ENCODE measurements at places on chromosomes 7 and 10. TPM values are rescaled to one million over a fixed set of nuclear protein-coding genes. Genes with fewer than 3 reads are reported as not detected.

- H3K27ac ChIP-seq = no peak overlapping the region
- peaks cover 12% of the 10 kb centered on the region for H3K4me1 ChIP-seq
- H3K4me3 ChIP-seq = no peak overlapping the region
Measured at GRCh38 chr10:44908936-44909630, 2.1 kb upstream of the TMEM72 start.

DNA sequence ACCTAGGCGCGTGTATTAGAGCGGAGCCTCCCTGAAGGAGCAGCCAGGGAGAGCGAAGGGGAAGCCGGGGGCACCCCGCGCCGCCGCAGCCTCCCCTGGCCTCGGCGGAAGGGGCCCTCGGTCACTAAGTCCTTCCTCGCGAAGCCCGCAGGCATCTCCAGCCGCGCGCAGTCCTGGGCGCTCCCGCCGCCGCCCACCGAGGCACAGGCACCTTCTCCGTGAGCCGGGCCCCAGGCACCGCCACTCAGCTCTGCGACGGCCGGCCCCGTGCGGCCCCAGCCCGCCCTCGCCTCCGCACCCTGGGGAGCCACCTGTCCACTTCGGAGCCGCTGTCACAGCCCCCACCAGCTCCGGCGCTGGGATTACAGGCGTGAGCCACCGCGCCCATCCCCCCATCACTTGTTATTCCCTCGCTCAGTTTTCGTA lies 80.8 kb downstream of the ZNF467 start:
- H3K4me3 ChIP-seq = no peak overlapping the region
- DNase-seq = no peak
- H3K36me3 ChIP-seq = no peaks in the 10 kb centered on the region
- H3K4me1 ChIP-seq = peaks cover 1% of the 10 kb centered on the region

- DNase-seq = no peak
- H3K36me3 ChIP-seq = peaks cover 10% of the 10 kb centered on the region
- no peak overlapping the region for H3K27ac ChIP-seq
- H3K27me3 ChIP-seq = no peaks in the 10 kb centered on the region
Measured at GRCh38 chr7:36652431-36652830, 71.9 kb downstream of the AOAH start.

DNA sequence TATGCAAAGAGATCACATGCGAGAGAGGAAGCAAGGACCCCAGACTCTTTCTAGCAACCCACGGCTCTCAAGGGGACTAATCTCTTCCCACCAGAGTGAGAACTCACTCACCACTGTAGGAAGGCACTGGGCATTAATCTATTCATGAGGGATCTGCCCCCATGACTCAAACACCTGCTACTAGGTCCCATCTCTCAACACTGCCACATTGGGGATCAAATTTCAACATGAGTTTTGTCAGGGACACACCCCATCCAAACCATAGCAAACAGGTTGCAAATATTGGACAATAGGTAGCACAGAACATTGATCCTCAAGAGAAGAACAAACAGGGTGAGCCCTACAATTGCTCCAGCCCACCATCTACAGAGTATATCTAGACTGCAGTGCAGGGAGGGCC lies 740.6 kb downstream of the LRMDA start:
- H3K27ac ChIP-seq = no peak overlapping the region
- H3K4me3 ChIP-seq = no peak overlapping the region
- H3K4me1 ChIP-seq = no peaks in the 10 kb centered on the region
- H3K36me3 ChIP-seq = no peaks in the 10 kb centered on the region

- H3K27me3 ChIP-seq = peaks cover 10% of the 10 kb centered on the region
- no peak for DNase-seq
- no peak overlapping the region for H3K27ac ChIP-seq
- H3K4me3 ChIP-seq = no peak overlapping the region
- no peaks in the 10 kb centered on the region for H3K36me3 ChIP-seq
- H3K4me1 ChIP-seq = no peaks in the 10 kb centered on the region
Measured at GRCh38 chr10:125911145-125911544, 14.8 kb downstream of the FANK1 start.

DNA sequence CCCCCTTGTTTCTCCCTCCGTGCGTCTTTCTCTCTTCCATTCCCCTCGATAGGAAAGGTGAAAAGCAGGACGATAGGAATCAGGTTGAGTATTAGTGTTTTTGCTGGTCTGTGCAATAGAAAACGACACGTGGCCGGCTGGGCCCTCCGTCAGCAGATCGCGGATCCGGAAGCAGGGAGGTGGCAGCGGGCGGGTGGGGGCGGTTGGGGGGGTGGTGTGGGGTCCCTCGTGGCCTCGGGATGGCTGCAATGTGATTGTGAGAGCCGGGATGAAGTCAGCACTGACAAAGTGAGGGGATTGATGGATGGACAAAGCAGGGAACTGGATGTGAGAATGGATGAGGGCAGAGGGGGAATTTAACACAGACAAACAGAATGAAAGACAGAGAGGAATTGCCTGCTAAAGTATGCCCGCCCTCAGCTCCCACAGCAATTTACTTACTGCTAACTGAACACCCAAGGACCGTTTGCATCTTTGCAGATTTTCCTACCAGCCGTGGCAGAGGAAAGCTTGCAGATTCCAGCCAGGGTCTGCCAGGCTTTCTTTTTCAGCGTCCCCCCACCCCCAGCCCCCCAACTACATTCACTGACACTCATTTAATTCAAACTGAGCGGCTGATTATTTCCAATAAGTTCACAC lies 280.9 kb downstream of the LRMDA start:
- H3K27ac ChIP-seq = no peak overlapping the region
- DNase-seq = no peak
- no peak overlapping the region for H3K4me3 ChIP-seq
- no peaks in the 10 kb centered on the region for H3K36me3 ChIP-seq
- H3K27me3 ChIP-seq = peaks cover 27% of the 10 kb centered on the region
- H3K4me1 ChIP-seq = no peaks in the 10 kb centered on the region

AOAH gene
- 13.3 TPM for total RNA-seq

GRCh38 chr7:43530553-43531410 lies 52.1 kb upstream of the STK17A start:
- no peak overlapping the region for H3K27ac ChIP-seq
- H3K36me3 ChIP-seq = no peaks in the 10 kb centered on the region

- H3K4me3 ChIP-seq = no peak overlapping the region
- H3K27me3 ChIP-seq = no peaks in the 10 kb centered on the region
- H3K27ac ChIP-seq = no peak overlapping the region
- no peaks in the 10 kb centered on the region for H3K4me1 ChIP-seq
- no peaks in the 10 kb centered on the region for H3K36me3 ChIP-seq
Measured at GRCh38 chr10:52491246-52491995, 177.3 kb downstream of the DKK1 start.

DNA sequence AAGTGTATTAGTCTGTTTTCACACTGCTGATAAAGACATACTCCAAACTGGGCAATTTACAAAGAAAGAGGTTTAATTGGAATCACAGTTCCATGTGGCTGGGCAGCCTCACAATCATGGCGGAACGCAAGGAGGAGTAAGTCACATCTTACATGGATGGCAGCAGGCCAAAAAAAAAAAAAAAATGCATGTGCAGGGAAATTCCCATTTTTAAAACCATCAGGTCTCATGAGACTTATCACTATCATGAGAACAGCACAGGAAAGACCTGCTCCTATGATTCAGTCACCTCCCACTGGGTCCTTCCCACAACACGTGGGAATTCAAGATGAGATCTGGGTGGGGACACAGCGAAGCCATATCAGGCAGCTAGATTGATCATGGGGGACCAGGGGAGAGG lies 136.8 kb downstream of the EXOC4 start:
- H3K4me1 ChIP-seq = no peaks in the 10 kb centered on the region
- H3K4me3 ChIP-seq = no peak overlapping the region
- no peak overlapping the region for H3K27ac ChIP-seq
- no peaks in the 10 kb centered on the region for H3K27me3 ChIP-seq

DNA sequence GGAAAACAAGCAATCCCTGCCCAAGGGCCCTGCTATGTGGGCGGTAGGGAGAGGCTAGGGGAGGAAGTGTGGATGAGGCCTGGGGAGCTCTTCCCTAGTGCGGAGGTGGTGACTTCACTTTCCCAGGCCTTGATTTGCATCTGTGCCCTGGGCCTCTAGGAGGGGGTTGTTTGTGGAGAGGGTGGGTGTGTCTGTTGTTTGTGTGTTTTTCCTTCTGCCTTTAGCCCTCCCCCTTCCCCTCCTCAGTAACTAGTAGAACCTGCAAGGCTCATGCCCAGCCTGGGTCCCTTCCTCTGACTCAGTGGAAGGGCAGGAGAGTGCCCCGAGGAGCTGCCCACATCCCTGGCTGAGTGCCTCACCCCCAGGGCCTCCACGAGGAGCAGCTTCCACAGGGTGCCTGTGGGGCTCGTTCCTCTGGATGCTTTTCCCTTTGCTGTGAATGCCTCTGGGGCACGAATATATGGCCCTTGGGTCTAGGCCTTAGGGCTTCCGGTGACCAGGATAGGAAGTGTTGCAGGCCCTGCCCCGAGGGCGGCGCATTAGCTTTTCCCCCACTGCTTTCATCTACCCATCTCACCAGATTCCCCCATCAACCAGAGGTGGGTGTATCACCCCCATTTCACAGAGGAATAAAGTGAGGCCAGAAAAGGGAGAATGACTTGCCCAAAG lies 89.4 kb upstream of the DUSP5 start:
- H3K4me3 ChIP-seq = no peak overlapping the region
- DNase-seq = no peak
- peaks cover 15% of the 10 kb centered on the region for H3K4me1 ChIP-seq

DNA sequence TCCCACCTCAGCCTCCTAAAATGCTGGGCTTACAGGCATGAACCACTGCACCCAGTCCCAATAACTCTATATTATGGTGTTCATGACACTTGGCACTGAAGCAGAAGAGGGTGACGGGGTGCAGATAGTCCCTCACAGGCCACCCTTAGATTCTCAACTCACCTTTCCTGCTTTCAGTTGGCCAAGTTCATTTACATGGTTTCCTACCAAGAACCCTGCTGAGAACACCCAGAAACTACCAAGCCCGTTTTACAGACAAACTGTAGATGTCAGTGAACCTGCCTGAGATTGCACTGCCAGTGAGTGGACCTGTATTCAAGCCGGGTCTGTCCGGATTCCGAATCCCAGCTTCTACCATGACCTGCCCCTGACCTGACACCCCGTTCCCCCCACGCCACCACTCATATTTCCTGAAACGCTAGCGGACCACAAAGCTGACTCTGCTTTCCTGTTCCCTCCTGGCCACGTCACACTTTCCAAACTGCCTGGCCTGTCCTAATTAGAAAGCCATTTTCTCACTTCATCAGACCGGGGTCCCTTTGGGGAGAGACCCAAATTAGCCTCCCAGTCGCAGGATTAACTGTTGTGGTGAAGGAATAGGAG lies 17.3 kb downstream of the GRID2IP start:
- peaks cover 15% of the 10 kb centered on the region for H3K4me1 ChIP-seq
- no peaks in the 10 kb centered on the region for H3K36me3 ChIP-seq
- H3K27me3 ChIP-seq = peaks cover 44% of the 10 kb centered on the region
- H3K27ac ChIP-seq = no peak overlapping the region

CNNM1 gene
- 0.57 TPM for total RNA-seq

DNA sequence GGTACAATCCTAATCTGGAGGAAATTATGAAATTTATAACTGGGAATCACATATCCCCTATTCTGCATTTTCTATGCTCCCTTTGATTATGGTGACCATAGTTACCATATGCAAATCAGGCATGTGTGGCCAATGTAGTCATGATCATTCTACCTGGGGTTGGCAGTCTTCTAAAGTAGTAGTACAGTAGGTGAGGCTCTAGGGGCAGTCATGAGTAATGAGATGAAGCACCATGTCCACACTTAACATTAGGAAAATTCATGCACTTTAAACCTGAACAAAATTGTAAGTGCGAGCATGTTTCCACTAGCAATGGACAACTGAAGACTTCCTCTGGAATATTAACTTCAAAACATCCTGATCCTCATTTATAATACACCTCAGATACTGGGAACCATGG lies 545.9 kb downstream of the SUGCT start:
- no peaks in the 10 kb centered on the region for H3K27me3 ChIP-seq
- DNase-seq = no peak
- no peak overlapping the region for H3K4me3 ChIP-seq
- H3K4me1 ChIP-seq = no peaks in the 10 kb centered on the region

DNA sequence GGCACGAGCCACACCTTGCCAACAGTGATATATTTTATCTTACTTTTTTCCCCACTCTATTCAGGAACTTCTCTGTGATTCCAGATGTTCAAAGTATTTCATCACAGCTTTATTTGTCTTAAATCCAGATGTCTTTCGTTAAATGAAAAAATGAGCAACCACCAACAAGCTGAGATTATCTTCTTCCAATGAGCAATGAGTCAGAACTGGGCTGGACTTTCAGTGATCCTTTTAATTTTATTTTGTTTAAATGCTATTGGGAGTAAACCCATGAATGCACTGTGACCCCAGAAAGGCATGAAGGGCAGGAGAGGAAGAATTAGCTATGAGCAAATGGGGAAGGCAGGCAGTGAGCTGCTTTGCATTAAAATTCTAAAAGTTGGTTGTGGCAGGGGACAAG lies 77.6 kb upstream of the IMMP2L start:
- no peaks in the 10 kb centered on the region for H3K27me3 ChIP-seq
- no peak for DNase-seq
- no peak overlapping the region for H3K27ac ChIP-seq

DNA sequence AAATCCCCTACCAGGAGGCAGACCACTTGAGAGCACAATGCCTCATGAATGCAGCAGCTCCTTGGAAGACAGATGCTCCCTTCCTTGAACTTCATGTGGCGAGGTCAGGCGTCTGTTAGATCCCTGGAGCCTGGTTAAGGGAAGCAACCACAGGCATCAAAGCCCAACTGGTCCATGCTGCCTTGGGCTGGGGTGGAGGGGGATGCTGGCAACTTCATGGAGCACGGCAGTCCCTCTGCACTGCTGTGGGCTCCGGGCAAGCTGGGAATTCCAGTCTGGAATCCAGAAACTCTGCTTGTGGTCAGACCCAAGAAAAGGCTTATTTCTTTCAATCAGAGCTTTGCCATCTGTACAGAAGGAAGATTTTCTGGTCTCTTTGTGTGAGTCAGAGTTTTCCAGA lies 130.4 kb downstream of the PFKFB3 start:
- no peak overlapping the region for H3K4me3 ChIP-seq
- no peak for DNase-seq
- peaks cover 4% of the 10 kb centered on the region for H3K4me1 ChIP-seq
- no peaks in the 10 kb centered on the region for H3K27me3 ChIP-seq
- no peak overlapping the region for H3K27ac ChIP-seq

DNA sequence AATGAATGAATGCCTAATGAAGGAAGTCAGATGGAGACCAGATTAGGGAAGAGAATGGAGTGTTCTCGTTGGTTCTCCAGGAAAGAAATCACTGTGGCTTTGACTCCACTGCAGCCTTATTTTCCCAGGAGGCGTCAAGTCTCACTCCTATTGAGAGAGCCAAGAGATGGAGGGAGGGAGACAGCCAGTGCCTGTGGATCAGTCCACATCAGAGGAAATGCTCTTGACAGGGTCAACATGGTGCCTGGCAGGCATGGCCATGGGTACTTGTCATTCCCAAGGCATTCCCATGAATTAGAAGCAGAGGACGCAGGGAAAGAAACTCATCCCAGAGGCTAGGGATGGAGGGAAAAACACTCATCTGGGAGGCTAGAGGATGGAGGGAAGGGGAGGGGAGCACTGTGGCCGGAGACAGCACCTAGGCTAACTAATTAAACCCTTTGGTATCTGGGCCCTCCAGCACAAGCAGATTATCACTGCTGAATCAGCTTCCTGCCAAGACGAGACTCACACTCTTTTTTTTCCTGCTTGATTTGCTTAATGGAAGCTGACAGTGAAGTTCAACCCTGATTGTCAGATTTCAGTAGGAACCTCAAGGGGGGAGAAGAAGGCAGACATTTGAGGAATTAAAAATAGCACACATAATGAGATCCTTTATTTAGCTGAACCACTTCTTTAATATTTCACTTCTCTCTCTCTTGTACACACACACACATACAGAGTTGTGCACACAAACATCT lies 1233.2 kb upstream of the AUTS2 start:
- H3K4me3 ChIP-seq = no peak overlapping the region
- DNase-seq = no peak
- no peaks in the 10 kb centered on the region for H3K27me3 ChIP-seq
- H3K27ac ChIP-seq = no peak overlapping the region
- H3K36me3 ChIP-seq = no peaks in the 10 kb centered on the region
- H3K4me1 ChIP-seq = no peaks in the 10 kb centered on the region

DRGX gene
- total RNA-seq = not detected

HPSE2 gene
- total RNA-seq = not detected

IFIT1B gene
- total RNA-seq = not detected

Data from activated CD4-positive, alpha-beta T cell treated with anti-CD3 and anti-CD28 coated beads, Interleukin-2, amount 10 ng/mL, durations not matched to agents 7 days and 5 days (primary cell).